CD4-positive, alpha-beta T cell treated with Interleukin-10 for 1 hour (primary cell): ENCODE measurements at places on chromosomes 5 and 9.

DNA sequence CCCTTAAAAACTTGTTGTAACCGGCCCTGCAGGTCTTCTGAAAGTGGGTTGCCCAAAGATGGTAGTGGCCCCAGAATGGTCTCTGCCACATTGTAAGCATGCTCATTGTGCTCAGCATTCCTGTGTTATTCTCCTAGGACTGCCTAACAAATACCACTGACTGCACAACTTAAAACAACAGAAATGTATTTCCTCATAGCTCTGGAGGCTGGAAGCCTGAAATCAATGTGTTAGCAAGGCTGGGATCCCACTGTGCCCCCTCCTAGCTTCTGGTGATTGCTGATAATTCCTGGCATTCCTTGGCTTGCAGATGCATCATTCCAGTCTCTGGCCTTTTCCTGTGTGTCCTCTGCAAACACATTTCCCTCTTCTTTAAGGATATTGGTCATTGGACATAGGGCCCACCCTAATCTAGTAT, 3.4 kb upstream of the GCNT4 start:
- no peak for DNase-seq

- DNase-seq = no peak
These were observed 55.0 kb downstream of the GARNL3 start for GRCh38 chr9:127319366-127320114.

DNA sequence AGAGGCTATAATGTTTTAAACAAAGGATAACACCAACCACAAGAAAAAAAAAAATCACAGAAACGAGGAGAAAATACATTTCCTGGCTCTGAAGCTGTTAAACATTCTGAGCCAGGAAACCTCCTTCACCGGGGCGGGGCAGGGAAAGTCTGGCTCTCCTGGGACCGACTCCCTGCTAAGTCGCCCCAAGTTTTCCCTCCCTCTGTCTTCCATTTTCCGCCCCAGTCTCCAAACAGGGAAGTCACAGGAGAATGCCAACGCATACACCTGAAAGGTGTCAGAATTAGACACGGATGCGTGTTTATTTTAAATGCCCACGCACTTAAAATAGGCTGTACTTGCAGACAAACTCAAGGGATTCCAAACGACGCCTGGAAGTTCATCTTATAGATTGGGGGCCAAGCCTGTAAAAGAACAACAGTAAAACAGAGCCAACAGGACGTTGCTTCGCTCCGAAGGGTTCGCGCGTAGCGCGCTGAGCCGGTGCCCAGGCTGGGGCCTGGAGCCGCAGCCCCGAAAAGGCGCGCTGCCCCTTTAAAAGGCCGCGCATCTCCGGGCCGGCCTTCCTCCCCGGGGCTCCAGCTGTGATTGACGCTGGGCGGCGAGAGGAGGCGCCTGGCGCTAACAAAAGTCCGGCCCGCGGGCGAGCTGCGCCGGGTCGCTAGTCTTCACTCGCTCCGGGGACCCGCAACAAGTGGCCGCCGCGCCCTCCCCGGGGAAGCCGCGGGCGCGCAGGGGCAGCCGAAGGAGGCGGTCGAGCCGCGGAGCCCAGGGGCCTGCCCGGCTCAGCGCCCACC, at the start of gene FBXL7:
Gene FBXL7, plus strand, starts transcription at position 653 of the 797 bp plus-strand sequence.
- no peak for DNase-seq

DNA sequence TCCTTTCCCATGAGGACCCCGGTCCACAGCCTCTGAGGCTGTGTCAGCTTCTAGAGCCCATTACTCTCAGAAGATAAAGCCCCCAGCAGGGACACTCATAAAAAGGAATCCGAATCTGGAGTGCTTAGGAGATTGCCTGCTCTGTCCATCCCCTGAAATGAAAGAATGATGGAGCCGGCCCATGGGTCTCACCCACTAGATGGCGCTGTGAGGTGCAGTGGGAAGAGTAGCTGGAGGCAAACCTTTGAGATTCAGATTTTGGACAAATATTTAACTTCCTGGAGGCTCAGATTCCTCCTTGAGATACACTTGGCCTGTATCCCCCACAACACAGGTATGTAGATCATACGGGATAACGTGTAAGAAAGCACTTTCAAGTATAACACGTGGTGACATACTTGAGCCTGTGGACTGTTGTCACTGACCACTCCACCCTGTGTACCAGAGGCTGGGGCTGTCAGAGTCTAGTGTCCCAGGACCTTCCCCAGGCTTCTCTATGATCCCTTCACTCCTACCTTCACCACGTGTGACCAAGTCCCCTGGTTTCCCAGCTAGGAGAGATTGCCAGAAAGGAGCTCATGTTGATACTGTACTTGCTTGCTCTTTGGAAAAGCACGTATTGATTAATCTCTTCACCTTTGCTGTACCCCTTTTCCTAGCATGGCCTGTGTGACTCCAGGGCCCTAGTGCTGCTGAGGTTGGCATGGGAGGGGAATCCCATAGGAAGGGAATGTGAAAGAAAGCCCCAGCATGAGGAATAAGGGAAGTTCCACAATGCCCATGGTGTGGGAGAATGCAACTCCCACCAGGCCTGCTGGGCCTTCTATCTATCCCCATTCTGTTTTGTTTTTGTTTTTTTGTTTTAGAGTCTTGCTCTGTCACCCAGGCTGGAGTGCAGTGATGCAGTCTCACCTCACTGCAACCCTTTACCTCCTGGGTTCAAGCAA, 32.1 kb downstream of the TRMO start:
- DNase-seq = peak; percentile 72

GRCh38 chr5:120293796-120294195, 170.3 kb upstream of the PRR16 start:
- DNase-seq = no peak

DNA sequence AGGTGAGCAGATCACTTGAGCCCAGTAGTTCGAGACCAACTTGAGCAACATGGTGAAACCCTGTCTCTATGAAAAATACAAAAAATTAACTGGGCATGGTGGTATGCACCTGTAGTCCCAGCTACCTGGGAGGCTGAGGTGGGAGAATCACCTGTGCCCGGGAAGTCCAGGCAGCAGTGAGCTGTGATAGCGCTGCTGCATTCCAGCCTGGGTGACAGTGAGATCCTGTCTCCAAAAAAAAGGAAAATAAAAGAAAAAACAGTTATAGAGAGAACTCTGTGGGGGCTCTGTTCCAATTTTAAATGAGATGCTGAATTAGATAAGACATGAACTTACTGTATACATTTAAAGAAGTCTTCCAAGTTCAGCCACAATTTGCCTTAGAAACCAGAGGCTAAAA, 44.2 kb downstream of the SLC38A9 start:
- no peak for DNase-seq

DNA sequence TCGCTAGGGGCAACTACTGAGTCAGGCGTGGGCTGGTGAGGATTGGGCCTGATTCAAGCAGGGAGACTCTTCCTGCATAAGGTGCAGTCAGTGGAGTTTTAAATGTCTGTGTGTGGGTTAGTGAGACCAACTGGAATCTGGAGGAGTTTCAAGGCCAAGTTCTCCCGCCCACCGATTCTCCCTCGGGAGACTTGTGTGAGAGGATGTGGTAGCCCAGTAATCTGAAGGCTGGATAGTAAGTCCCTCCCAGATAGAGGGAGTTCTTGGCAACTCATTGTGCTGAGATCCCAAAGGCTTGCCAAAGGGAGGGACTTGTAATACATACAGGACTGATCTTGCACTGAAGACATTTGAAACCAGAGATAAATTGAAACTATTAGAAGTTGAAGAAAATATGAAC, 51.8 kb downstream of the WDR36 start:
- DNase-seq = no peak

GRCh38 chr5:91848453-91848852, 465.3 kb upstream of the ARRDC3 start:
- DNase-seq = no peak

DNA sequence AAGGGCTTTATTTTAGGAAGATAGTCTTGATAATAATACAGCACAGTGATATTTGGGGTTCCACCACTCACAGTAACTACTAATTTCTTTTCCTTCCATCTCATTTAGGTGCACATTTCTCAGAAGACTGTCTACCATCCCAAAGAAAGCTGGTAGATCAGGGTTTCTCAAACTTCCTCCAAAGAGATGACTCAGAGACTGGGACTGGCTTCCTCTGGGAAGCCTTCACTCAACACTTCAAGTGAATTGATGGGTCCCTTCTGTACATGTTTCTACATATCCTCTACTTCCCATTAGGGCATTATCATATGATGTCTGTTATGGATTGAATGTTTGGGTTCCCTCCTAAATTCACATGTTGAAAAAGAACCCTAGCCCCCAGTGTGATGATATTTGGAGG, 138.5 kb downstream of the SPOCK1 start:
- DNase-seq = no peak

DNA sequence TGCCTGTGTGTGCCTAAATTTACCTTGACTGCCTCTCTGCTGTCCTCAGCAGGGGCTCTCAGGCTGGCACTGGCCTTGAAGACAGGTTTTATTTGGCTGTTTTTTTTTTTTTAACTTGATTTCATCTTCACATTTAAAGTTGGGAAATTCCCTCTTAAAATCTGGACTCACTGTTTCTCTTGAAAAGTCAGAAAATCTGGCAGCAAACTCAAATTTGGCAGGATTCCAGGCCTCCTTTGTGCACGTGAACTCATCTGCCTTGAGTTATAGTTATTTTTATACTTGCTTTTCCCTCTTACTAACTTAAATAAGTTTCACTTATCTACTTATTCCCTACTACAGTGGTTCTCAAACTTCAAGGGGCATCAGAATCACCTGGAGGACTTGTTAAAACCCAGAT, 118.4 kb upstream of the MAP3K1 start:
- DNase-seq = peak; percentile 54

GRCh38 chr9:35108461-35108860, 5.5 kb upstream of the STOML2 start:
- no peak for DNase-seq

DNA sequence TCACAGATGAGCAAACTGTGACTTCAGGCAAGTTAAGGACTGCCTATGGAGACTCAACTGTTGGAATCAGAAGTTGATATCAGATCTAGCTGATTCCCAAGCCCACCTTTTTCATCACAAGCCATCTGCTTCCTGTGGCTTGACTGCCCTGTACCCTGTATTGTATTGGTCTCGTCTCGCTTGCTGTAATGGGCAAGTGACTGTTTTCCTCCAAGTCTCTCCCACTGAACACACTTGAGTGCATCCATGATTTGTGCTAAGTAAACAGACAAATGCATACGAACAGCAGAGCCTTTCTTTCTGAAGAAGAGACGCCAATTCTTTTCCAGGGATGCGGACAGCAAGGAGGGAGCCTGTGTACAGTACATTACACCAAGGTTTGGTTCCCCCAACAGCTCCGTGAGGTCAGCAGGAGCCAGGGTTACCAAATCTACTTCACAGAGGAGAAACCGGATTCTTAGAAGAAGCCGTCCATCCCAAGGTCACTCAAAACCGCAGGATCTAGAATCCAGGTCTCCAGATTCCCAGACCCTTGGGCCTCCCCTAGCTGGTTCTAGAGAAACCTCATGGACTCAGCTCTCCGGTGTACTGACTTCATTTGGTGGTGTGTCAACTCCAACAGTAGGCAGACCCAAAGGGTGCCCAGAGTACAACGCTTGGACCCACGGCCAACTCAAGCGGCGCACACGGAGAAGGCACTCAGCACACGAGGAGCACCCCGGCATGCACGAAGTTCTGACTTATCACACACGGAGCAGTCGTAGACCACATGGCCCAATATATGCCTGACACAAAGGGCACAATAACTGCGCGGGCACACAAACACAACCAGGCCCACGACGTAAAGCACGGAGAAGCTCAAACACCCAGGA, 1.1 kb downstream of the BAG1 start:
- no peak for DNase-seq

DNA sequence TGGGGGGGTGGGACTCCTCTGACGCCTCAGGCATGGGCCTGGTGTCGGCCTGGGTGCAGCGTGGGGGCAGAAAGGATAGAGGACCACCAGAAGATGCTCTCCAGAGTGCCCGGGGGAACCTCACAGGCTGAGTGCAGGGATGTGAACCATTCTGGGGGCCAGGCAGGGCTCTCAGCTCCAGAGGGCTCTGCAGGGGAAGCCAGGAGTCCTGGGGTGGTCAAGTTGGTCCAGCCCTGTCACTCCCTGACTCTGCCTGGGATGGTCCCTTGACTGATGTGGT, 6.5 kb downstream of the GFI1B start:
- no peak for DNase-seq

DNA sequence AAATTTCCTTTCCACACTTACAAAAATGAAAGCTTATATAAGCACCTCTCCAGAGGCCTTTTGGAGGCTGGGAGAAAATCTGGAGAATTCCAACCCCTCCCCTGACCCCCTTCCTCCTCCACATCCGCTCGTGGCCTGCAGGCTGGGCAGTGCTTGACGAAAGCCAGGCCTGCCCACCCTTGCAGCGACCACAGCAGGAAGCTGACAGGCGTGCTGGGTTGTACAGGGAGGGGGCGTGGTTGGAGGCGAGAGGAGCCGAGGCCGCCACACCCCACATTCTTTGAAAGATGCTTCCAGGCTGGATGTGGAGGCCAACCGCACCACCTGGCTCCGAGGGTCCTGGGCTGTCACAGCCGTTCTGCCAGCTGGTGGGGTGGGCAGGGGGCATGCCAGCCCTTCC, 47.8 kb upstream of the IER5L start:
- DNase-seq = peak; percentile 59

DNA sequence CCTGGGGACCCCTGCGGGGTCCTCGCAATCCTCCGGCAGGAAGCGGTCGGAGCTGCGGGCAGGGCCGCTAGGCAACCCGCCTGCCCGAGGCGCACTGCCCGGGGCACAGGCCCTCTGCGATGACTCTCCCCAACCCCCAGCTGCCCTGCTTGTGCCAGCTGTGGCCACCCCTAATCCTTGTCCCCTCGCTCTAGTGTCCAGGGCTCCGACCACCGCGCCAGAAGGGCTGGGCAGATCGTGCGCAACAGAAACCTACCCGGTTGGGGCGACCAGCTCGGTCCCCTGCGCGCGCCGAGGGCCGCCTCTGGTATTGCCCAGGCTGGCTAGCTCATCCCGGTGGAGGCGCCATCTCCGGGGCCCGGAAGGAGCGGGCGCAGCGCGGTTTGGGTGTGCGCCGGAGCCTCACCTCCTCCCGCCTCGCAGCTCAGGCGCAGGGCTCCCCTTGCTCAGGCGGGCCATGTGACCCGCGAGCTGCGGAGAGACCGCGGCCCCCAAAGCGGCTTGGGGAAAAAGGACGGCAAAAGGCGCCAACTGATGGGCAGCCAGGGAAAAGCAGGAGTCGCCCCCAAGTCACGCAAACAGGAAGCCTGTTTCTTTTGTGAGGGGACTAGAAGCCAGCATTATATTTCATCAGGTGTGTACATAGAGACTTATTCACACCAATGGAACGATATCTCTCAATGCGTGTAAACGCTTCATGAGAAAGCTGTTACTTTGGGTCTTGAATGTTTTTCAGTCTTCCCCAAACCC, 46.8 kb upstream of the RNF20 start:
- DNase-seq = no peak

DNA sequence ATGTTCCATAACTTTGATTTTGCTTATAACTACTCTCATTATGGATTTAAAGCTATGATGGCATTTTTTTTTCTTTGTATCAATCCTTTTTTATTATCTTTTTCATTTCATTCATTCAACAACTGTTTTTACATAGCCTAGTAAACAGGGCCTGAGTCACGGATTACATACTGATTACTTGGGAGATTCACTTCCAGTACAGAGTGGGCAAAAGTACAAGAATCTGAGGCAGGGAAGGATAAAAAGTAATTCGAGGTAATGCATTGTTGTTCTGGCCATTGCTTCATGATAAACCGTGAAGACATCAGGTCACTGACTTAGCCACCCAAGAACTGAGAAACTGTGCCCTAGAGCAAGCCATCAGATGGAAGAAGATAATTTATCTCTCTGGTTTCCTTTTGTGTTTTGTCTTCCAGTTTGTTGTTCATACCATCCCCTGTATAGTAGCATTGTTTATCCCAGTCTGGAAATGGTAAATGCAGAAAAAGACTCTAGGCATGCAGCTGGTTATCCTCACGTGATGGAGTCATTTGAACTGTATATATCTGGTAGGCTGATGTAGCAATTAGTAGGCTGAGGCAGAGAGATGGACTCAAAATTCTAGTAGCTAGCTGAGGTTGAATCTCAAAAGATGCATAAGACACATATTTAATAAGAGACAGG, 145.6 kb downstream of the CNTLN start:
- no peak for DNase-seq
